ENCODE measurements at places on chromosomes 13 and 19.

DNA sequence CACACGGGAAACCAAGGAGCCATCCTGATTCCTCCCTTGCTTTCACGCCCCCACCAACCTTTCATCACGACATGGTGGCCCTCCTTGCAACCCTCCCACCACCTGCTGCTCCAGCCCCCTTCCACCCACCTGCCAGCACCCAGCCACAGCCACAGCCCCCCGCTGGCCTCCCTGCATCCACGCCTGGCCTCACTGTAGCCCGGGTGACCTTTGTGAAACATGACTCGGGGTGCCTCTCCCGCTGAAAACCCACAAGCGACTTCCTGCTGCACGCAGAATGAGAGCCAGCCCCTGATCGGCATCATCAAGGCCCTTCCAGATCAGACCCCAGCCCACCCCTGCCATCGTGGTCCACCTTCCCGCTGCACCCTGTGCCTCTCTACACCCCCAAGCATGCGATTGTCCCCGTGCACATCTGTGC lies 14.9 kb downstream of the POP4 start:
- DNase-seq = no peak

- DNase-seq = no peak
Observed at GRCh38 chr13:101155920-101156319, 260.4 kb downstream of the NALCN start.

GRCh38 chr13:91426913-91427312 lies 28.5 kb downstream of the GPC5 start:
- no peak for DNase-seq

- DNase-seq = no peak
Observed at GRCh38 chr13:112859817-112860190, 109.2 kb upstream of the MCF2L start.

DNA sequence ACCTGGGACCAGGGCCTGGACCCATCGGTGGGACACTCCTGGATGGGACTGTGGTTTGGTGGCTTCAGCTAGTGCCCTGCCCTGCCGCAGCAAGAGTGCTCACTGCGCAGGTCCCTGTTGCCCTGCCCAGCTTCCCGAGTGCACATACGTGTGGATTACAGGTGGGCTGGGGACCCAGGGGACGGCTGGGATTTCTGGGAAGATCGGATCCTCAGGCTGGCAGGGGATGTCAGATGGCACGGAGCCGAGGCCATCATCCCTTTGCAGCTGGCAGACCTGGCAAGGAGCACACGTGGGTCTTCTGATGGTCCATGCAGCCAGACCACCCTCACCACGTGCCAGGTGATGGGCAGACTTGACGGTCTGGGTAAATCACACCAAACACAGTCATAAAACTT lies 69.3 kb downstream of the CHST8 start:
- DNase-seq = no peak

DNA sequence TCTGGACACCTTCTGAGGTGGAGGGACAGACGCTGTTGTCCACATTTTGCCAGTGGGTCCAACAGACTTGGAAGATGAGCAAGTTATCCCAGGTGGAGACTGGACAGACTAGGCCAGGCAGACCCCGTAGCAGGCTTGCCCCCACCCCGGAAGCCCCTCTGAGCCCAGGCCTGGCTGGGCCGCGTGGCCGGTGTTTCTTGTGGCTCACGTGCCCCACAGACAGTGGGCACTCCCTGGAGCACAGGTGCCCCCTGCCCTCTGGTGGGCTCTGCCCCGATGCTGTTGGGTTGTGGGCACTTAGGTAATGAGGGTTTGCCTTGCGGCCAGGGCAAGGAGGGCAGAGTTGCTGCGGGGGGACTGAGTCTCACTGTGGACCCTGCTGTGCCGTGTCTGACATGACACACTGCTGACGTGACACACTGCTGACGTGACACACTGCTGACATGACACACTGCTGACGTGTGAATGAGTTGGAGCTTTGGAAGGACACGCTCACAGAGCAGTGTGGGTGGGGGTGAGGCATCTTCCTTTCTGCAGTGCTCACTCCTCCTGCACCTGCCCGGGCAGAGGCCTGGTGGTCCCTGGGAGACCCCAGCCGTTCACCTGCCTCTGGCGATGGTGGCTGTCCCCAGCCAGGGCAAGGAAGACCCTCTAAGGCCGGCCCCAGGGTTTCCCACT lies 25.1 kb downstream of the DOT1L start:
- DNase-seq = no peak

DNA sequence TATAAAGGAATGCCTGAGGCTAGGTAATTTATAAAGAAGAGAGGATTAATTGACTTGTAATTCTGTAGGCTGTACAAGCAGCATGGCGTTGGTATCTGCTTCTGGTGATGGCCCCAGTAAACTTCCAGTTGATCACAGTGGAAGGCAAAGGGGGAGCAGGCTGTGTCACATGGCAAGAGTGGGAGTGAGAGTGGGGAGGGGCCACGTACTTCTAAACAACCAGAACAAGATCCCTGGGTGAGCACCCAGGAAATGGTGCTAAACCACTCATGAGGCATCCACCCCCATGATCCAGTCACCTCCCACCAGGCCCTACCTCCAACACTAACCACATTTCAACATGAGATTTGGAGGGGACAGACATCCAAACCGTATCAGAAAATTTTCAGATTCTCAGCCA lies 3.0 kb upstream of the RNF113B start:
- no peak for DNase-seq

DNA sequence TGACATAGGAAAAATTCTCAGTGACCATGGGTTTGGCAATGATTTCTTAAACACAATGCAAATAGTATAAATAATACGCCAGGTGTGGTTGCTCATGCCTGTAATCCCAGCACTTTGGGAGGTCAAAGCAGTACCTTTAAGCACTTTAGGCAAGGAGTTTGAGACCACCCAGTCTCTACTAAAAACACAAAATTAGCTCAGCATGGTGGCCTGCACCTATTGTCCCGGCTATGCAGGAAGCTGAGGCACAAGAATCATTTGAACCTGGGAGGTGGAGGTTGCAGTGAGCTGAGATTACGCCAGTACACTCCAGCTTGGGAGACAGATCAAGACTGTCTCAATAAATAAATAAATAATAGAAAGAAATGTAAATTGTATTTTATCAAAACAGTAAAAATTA lies 356.5 kb upstream of the SLITRK6 start:
- DNase-seq = no peak

- no peak for DNase-seq
Observed at GRCh38 chr13:29137995-29138394, 317.9 kb downstream of the MTUS2 start.

- DNase-seq = no peak
Observed at GRCh38 chr13:28658539-28658795, 463 bp upstream of the POMP start.

GRCh38 chr13:102870677-102871415 lies 25.0 kb downstream of the ERCC5 start:
- DNase-seq = peak; percentile 21

GRCh38 chr13:31114641-31115040 lies 47.1 kb downstream of the HSPH1 start:
- DNase-seq = no peak

Data from activated CD4-positive, alpha-beta T cell treated with anti-CD3 and anti-CD28 coated beads for 1 hour (primary cell).